ENCODE measurements at places on chromosomes 3 and 15.

DNA sequence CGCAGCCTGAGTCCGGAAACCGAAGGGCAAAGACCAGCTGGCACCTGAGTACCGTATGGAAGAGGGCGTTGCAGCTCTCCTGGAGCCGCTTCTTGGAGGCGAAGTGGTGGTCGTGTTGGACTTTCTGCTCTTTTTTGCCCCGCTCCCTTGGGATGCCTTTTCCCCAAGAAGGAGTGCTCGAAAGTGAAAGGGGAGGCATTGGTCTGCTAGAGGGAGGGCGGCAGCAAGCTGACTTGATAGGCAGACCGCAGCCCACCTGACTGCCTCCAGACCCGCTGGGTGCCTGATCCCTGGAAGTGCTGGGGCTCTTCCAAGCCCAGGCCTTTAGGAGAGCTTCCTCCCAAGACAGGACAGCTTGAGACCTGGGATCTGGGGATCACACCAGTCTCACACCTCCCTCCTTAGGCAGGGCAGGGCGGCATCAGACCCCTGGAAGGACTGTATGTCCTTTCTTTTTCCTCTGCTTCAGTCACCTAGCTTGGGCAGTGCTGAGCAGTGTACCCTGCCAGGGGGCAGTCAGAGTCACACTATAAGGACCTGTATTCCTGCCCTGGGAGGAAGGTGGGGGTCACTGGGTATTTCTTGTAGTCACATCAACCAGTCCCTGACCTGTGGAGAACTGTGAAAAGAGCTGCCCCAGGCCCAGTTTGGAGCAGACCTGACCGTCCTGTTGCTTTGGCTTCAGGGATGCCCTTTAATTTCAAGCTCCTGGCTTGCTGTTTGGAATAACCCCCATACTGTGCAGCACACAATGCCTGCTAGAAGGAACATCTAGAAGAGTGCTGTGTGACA is 2.1 kb downstream of the ACVR2B start:
- DNase-seq, result no peak

DNA sequence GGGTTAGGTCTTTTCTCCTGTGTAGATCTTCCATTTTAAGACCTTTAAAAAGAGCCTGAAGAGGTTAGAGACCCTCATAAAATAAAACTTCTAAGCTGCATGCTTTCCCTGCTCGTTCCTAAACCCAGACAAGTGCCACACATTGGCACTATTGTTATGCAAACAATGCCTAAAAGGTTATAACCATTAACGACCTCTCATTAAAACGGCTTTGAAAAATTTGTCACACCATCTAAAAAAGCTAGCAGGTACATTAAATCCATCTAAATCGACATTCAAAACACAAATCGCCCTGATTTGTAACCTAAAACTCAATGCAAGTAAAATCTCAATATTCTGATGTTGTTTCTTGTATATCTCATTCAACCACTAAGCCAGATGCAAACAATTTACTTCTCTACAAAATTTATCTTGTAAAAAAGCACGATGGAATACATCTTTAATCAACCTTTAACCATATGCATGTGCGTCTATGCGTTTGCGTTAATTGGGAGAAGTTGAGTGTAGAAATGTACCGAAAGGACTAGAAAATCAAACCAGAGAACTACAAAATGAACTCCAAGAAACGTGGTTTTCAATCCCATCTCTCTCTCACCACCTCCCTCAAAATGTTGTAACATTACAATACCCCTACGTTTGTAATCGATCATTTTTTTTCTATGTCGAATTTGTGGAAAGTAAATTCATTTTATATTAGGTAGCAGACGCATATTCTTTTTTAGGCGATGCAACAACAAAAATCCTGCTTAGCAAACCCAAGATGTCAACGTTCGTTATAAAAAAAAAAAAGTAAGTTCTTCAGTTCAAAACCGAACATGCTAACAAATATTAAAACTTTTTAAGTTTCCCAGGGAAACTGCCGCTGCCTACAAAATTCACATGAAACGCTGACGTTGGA is 1.2 kb downstream of the ALDH1A2 start:
- no peak for DNase-seq

- DNase-seq, result no peak
Measured at GRCh38 chr3:189149203-189149602, 22.6 kb upstream of the TPRG1 start.

DNA sequence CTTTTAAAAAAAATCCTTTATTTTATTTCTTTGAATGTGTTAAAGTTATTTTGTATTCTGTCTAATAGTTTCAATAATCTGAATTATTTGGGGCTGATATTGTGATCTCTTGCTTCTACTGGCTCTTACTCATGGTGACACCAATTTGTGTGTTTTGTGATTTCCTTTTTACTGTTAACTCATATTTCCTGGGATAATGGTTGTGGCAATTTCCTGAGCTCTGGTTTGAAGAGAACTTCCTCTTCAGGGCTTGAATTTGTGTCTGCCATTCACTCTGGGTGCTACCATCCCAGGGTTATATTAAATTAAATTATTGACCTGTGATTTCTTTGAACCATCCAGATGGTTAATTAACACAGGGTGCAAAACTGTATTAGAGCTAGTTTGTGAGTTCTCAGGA is 60.4 kb upstream of the RNF7 start:
- DNase-seq, result no peak

- DNase-seq, result no peak
Measured at GRCh38 chr3:60090548-60090947, 1040.7 kb upstream of the CFAP20DC start.

DNA sequence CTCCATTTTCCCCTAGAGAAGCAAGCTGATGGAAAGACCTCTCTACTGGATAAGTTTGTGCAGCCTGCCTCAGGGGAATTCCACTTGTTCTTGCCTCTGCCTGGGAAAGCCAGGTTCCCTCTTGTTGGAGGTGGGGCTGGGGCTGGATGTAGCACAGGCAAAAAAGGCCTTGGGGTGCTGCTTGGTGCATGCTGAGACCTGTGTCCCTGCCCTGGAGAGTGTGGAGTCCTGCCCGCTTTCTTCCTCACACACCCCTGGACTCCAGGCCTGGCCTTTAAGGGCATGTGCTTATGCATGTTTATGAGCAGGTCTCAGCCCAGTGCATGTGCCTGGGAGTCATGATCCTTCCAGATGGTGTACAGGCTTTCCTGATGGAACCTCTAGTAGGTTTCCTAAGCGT is 23.5 kb upstream of the JMJD7 start:
- no peak for DNase-seq

GRCh38 chr3:193832833-193833413 is 239.9 kb downstream of the OPA1 start:
- no peak for DNase-seq

DNA sequence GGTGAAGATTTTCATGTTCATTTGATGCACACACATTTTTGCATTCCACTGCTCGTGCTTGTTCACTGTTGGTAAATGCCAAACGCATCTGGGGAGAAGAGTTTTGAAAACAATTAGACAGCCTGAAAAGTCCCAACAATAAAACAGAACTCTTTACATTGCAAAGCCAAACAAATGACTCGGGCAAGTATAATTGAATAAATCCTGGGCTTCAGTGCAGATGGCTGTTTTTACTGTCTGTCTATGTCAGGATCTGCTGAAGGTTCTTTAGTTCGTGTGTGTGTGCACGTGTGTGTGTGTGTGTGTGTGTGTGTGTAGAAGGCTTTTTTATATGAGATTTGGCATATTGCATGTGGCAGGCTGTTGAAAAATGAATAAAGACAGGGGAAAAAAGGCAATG is 277.5 kb upstream of the CDIN1 start:
- no peak for DNase-seq

DNA sequence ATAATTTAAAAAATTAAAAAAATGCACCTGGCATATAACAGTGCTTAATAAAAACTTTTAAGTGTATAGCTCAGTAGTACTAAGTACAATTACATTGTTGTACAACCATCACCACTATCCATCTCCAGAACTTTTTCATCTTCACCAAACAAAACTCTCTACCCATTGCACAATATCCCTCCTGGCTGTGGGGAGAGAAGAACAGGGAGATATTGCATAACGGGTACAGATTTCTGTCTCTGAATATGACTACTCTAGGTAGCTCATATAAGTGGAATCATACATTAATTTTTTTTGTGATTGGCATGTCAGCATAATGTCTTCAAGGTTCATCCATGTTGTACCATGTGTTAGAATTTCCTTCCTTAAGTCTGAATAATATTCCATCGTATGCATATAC is 91.0 kb upstream of the PLAAT1 start:
- DNase-seq, result no peak

GRCh38 chr15:49387471-49387870 is 35.6 kb upstream of the FGF7 start:
- DNase-seq, result no peak

- no peak for DNase-seq
Measured at GRCh38 chr3:11410564-11410963, 138.4 kb downstream of the ATG7 start.

DNA sequence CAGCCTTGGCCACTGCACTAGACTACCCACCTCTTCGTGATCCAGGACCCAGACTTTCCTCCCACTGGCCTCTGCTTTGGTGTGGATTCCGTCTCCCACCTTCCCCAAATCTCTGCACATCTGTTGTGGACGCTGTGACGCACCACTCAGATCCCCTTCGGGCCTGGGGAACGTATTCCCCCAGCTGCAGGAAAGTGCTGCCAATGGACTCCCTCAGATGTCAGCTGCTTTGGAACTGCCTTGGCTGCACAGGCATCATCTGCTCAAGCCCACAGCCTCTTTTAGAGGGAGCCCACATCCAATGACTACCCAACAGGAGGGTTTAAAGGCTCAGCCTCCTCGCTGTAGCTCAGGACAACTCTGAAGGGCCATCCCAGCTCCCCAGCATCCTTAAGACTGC is 134.2 kb upstream of the RAD18 start:
- no peak for DNase-seq

GRCh38 chr3:12139111-12139511 is 19.6 kb downstream of the TIMP4 start:
- DNase-seq, result no peak

GRCh38 chr15:82979726-82980125 is 6.3 kb upstream of the RAMAC start:
- no peak for DNase-seq

DNA sequence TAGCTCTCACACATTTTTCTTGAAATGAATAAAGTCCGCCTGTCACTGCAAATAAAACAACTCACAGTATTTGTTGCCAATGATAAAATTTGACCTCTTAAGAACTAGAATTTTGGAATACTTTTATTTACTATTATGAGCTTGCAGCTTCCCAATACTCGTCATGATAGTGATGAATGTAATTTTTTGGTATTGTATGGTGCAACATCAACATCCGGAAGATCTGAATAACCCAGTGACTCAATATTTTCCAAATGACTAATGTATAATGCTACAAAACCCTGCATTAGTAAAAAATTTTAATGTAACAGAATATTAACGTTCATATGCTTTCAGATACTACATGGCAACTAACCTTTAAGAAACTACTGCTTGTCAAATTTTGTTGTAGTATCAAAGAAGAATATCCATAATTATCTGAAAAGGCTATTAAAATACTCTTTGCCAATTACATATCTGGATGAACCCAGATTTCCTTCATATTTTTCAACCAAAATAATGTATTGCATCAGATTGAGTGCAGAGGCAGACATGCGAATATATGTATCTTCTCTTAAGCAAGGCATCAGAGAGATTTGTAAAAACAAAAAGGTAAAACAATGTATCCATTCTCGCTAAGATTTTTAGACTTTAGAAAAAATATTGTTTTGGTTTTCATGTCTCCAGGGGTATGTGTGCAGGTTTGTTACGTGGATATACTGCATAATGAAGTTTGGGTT is 95.3 kb downstream of the IGF2BP2 start:
- DNase-seq, result no peak

DNA sequence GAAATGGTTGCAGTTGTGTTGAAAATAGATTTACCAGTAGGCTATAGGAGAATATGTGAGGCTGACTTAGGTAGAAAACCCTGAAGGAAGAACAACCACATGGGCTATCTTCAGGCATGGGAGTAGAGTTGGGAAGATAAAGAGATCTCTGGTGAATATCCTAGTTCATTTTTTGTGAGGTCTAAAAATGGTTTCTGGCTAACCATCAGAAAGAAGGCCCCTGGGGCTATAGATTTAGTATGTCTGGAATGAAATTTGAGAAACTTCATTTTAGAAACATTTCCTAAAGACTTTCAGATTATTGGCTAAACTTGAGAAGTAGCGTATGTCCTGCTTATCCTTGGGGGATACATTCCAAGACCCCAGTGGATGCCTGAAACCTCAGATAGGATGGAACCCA is 148.2 kb downstream of the NAALADL2 start:
- DNase-seq, result no peak

- DNase-seq, result no peak
Measured at GRCh38 chr15:26875476-26875850, 8.6 kb downstream of the GABRA5 start.

DNA sequence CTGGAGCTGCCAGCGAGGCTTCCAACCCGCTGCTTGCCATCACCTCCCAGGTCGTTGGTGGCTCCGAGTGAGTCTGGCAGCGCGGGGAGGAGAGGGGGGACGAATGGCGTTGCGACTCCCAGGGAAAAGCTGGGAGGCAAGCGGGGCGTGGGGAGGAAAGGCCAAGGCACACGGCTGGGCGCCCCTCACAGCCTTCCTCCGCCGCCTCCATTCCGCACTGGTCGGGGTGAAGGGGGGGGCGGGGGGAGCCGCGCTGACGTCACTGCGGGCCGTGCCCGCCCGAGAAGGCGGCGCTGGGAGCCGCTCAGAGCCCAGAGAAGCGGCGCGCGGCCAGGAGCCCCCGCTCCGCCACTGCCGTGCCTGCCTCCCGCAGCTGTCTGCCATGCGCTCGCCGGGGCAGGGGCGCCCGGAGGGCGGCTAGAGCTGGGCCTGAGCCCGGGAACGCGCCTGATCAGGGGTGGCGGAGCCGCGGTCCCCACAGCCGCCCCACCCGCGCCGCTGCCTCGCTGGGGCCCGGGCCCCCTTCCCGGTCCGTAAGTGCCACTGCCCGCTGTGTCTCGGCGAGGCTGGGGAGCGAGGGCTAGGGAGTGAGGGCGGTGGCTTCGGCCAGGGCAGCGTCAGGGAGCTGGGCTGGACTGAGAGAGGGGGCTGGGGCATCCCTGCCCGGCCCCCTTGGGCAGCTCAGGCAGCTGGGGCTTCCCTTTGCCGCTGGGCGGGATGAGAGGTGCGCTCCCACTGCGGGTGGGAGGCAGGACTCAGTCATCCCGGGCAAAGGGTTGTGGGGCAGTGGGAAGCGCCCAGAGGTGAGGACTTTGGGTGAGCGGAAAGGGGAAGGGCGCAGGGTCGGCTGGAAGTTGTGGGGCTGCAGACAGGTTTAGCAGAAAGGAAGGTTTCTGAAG is 27.8 kb upstream of the POLG start:
- DNase-seq, result no peak

DNA sequence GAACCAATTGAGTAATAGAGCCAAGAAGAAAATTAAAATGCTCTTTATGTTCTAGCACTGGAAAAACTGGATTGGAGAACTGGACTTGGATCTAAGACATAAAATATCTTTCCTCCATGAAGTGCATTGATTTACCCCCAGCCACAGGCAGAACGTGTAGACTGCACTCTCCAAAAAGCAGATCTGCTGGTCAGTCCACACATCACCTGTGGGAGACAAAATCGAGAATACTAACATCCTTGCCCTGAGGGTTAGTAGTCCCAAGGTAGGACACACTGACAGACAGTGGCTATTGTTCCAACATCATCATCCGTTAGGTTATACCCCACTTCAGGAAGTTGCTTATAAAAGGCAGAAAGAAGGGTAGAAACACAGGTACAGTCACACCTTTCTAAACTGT is 257.1 kb upstream of the STT3B start:
- no peak for DNase-seq
